ENCODE measurements at places on chromosomes 1 and 21.

GRCh38 chr1:87757676-87758075 lies 429.0 kb downstream of the LMO4 start:
- ATAC-seq: no peak

DNA sequence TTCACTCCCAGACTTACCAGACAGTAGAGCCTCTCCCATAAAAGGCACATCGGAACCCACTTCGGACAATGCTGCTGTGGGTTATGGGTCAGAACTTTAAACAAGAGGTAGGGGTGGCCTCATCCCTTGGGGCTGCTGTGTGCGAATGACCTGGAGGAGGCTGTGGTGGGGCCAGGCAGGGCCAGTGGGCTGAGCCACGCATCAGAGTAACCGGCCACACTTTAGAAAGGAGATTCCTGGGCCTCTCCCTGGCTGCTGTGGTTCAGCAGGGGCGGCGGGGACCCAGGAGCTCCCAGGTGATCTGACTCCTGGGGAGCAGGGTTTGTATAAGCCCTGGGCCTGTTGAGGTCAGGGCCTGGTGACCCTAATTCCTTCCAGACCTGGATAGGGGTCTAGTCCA lies 110.2 kb upstream of the C1orf174 start:
- ATAC-seq: no peak

DNA sequence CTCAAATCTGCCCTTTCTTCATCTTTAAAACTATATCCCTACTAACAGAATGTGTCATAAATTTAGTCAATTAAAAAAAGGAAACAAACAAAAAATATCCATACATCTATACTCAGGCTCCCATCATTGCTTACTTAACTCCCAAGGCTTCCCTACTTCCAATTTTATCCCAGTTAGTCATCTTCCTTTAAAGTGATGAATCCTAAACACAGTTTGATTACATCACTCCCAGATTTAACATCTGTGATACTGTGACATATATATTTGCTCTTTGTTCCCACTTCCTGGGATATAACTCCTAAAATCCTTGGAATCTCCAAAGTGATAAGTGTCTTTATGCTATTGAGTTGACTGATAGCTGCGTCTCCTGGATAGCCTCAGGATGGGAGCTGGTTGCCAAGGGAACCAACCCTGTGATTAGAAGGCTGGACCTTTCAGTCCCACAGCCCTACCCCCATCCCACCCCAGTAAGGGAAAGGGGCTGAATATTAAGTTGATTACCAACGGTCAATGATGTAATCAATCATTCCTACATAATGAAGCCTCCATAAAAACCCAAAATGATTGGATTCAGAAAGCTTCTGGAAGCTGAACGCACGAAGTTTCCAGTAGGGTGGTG lies 21.6 kb downstream of the GLMN start:
- no peak for ATAC-seq

DNA sequence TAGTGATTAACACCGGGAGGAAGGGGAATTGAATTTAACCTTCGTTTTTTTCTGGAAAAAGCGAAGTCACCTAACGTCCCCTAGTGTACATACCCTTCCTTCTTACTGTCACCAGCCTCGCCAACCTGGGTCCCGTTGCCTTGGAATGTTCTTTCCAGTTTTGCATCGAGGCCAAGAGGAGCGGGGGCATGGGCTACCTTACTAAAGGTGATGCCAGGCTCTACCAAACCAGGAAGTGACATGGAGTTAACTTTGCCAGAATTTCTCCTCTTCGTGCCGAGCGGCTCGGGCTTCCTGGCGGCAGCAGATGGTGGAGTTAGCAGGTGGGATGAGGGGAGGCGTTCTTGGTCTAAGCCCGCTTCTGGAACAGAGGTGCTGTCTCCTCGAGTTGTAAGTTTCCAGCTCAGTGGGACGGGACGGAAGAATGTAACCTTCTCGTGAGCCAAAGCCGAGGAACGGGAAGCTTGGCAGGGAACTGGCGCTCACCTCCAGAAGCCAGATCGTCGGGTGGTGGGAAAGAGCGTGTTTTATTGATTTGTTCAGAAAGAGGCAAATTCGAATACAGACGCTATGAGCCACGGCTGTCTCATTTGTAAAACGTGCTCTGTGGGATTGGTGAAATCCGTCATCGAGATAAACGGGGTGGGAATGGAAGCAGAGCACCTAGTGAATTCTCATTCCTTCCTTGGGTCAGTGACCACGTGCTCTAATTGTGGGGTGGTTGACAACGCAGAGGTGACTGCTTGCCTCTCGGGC lies 486 bp downstream of the NIPAL3 start:
- peak; percentile 1 for ATAC-seq

- no peak for ATAC-seq
Observed at GRCh38 chr1:180165509-180166435, 11.1 kb downstream of the QSOX1 start.

DNA sequence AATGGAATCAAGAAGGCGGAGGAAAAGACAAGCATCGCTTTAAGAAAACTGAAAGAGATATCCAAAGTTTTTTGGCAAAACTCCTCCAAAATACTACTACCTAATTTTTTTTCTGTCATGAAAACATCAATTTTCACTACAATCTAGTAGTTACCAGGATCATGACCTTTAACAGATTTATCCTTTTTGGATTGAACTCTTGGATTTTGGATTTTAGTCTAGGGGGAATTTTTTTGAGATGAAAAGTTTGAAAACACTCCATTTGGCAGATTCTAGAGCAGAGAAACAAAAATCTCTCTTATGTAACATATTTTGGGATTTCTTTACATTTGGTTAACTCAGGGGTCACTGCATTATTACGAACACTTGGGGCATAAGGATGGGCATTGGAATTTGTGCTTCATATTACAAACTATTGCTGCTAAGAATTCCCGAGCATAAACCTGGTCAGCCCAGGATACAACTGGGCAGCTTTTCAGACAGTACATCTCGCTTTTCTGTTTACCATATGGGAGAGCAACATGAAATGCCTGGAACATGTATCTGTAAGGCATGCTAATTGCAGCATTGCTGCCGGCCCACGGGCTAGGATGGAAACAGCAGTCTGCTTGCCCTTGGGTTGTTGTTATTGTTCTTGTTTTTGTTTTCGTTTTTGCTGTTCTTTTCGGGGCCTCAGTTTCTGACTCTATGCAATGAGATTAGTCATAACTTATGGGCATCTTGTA lies 264.3 kb downstream of the RHOU start:
- no peak for ATAC-seq

DNA sequence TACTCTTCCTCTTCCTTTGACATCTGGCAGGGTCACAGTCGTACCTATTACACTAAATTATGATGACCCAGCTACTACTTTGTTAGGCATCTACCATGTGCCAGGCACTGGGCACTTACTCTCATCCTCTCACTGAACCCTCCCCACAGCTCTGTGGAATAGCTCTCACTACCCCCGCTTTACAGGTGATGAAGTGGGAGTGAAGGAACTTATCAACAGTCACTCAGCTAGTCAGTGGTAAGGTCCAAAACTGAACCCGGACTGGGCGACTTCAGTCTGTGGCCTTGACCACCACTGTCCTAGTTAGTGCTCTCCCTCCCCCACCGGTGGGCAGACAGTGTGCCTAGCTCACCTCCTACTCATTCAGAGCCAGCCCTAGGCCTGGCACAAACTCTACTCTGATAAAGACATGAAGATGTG lies 12.3 kb downstream of the ADGRB2 start:
- no peak for ATAC-seq

GRCh38 chr1:112927462-112927990 lies 28.5 kb downstream of the SLC16A1 start:
- no peak for ATAC-seq
